ENCODE measurements at places on chromosomes 7 and 10. TPM values are rescaled to one million over a fixed set of nuclear protein-coding genes. Genes with fewer than 3 reads are reported as not detected.

The EFCAB10 gene
- not detected for total RNA-seq

DNA sequence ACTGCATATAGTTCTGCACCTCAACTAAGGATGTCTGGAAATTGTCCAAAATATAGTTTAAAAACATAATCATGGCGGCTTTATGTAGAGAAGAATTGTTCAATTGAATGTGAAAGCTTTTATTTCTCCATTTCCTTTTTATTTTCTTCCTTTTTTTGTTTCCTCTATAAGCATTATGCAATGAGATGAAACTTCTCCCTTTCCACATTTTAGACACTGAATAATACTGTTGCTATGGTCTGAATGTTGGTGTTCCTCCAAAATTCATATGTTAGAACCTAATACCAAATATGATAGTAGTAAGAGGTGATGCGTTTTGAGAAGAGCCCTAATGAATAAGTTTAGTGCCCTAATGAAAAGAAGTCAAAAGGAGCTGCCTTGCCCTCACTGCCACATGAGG is 175.0 kb downstream of the RNLS start:
- DNase-seq, result no peak

DNA sequence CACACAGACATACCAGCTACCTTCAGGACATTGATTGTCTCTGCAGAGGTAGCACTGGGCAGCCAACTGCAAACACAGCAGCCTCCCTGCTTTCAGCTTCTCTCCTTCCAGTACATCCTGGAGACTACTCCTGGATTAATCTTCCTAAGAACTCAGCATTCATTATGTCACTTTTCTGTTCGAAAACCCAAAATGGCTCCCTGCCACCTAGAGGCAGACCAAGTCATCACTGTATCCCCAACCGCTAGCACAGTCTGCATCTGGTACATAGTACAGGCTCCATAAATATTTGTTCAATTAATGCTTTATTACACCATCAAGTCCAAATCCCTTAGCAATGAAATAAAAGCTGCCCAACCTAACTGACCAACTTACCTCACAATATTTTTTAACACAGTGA is 5.0 kb upstream of the SEC31B start:
- DNase-seq, result no peak

The CEP55 gene
- total RNA-seq, result 0.16 TPM

The SHTN1 gene
- 21.1 TPM for total RNA-seq

DNA sequence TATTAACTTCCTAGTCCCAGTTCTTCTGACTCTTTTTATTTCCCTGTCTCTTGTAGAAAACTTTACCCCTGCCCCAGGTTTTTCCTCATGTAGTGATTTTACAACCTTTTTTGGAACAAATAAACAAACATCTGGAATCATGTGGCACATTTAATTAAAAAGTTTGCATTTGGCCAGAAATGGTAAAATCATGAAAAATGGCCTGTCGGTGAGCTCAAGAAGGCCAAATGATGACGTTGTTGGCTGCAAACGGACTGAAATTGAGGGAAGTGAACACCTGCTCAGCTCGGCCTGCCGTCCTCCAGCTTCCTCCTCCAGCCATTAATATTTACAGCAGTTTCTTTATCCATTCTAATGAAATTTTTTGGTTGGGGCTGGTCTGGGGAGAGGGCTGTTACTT is 902.8 kb downstream of the LRMDA start:
- DNase-seq, result no peak

GRCh38 chr7:116786791-116787443 is 75.5 kb upstream of the CAPZA2 start:
- DNase-seq, result no peak

The MOGAT3 gene
- not detected for total RNA-seq

DNA sequence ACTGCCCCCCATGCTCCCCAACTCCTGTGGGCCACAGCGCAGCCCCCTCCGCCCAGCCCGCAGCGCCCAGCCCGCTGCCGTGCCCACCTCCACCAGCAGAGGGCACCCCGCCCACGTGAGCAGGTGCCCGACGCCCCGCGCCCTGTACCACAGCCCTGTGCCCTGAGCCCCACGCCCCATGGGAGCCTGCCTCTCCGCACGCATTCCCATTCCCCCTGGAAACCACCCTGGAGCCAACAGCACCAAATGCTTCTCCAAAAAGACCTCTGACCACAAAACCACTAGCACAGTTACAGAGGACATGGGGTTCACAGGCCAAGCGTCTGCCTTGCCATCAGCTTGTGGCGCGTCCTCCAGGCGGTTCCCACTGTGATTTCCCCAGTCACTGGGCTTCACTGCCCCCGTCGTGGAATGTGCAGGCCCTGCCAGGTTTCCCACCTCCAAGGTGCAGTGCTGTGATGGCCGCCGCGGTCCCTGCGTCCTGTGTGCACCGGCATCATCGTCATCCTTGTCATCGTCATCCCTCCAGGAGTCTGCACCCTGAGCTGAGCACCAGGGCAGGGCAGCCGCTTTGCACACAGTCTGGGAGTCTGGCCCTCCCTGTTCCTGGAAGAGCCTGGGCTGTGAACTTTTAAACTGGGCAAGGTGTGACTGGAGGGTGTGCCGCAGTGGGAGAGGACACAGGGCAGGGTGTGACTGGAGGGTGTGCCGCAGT is 61.7 kb downstream of the PWWP2B start:
- DNase-seq, result no peak

- DNase-seq, result no peak
Measured at GRCh38 chr7:69941077-69941651, 342.9 kb downstream of the AUTS2 start.

The COBL gene
- 9.2 TPM for total RNA-seq

DNA sequence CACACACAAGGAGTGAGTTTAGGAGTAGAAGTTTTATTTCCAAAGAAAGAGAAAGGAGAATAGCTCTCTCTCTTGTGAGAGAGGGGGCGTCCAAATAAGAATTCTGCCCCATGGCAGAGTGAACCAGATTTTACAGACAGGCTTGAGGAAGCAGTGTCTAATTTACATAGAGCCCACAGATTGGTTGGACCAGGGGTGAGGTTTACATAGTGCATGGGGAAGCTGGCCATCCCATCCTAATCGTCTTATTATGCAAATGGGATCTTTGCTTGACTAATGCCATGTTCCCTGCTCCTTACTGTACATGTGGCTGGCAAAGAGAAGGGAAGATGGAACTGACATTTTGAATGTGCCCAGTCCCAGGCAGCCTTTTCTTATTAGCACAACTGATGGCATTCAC is 60.0 kb upstream of the ACSM6 start:
- no peak for DNase-seq

DNA sequence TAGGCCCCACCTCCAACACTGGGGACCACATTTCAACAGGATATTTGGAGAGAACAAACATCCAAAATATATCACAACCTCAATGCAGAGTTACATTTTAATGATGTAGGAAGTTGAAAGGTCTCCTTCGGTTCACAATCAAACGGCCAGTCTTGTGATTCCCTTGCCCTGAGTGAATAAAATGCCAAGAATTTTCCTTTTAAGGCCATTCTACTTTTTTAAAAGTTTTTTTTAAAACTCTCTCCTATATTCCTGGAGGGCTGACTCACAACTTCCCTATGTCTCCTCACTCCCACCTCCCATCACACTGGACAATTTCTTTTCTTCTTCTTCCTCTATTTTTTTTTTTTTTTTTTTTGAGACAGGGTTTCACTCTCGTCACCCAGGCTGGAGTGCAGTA is 693.6 kb upstream of the AUTS2 start:
- DNase-seq, result no peak

GRCh38 chr10:29356931-29357330 is 68.1 kb downstream of the LYZL1 start:
- DNase-seq, result no peak

DNA sequence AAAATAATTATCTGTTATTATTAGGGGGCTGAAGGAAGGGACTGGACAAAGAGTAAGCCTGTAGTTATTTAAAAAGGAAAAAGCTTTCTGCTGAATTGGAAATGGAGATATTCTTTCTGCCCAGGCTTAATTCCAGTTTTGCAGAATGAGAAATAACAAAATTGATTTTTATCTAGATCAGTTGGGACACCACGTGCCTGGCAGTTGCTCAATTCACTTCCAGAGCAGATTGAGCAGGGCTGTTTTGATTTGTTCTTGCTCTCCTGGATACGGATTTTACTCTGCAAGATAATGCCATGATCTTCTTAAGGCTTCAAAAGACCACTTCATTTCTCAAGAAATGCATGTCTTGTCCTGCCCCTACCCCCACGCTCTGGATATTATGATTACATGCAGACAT is 524.3 kb downstream of the TCERG1L start:
- DNase-seq, result no peak

- no peak for DNase-seq
Measured at GRCh38 chr7:30159698-30160143, 24.9 kb downstream of the MTURN start.

GRCh38 chr7:115475206-115475605 is 553.3 kb downstream of the MDFIC start:
- no peak for DNase-seq

GRCh38 chr10:100348389-100348927 is 1.4 kb downstream of the SCD start:
- no peak for DNase-seq

DNA sequence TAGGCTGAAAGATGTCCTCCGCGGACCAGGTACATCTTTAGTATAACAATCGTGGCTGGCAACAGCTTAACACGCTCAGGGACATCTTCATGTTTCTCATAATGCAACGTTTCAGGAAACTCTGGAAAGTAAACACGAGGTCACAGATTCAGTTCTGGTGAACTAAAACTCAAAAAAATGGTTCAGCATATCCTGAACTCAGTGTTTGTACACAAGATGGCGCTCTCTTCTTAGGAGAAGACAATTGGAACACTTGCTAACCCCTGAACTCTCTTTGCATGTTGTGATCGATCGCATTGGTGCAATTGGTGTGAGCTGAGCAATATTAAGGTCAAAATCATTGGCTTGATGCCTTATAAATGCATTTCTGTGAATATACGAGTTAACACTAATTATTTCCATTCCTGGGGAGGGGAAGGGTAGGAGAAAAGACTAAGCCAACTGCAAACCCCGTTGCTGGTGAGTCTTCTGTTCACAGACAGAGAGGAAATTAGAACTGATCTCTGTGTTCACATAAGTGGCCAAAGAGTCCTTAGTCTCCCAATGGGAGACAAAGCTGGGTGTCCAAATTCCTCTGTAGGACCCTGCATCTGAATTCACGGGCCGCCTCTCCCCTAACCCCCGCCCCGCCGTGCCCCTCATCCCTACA is 52.6 kb upstream of the FAM180A start:
- DNase-seq, result no peak

- DNase-seq, result no peak
Measured at GRCh38 chr10:69241575-69241974, 21.4 kb downstream of the HKDC1 start.

DNA sequence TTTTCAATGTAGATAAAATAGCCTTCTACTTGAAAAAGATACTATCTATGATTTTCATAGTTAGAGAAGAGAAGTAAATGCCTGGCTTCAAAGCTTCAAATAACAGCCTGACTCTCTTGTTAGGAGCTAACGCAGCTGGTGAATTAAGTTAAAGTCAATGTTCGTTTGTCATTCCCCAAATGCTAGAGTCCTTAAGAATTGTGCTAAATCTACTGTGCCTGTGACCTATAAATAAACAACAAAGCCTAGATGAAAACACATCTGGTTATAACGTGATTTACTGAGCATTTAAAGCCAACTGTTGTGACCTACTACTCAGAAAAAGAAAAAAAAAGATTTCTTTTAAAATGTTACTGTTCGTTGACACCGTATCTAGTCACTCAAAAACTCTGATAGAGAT is 134.7 kb downstream of the POLR1F start:
- DNase-seq, result no peak

- no peak for DNase-seq
Measured at GRCh38 chr10:97771913-97772823, at the start of gene SFRP5. Gene SFRP5 (minus strand): TSS chr10:97771999. CDS start chr10:97771833, 166 bp downstream.

GRCh38 chr7:81503771-81504170 is 266.1 kb downstream of the HGF start:
- DNase-seq, result no peak

DNA sequence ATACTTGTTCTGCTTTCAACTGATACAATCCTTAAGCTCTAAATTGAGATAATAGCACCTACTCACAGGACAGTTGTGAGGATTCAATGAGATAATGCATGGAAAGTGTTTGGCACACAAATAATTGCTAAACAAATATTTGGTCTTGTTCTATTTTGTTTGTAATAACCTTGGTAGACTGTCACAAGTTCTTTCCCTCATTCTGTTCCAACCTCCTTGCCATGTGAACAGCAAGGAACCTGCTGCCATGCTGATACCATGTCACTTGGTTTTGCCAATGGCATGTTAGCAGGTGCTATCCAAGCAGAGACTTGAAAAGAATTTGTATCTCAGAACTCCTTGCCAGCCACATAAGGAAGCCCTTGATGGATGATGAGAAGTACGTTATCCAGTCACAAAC is 24.8 kb upstream of the TECTB start:
- no peak for DNase-seq

The SMO gene
- 6.9 TPM for total RNA-seq

DNA sequence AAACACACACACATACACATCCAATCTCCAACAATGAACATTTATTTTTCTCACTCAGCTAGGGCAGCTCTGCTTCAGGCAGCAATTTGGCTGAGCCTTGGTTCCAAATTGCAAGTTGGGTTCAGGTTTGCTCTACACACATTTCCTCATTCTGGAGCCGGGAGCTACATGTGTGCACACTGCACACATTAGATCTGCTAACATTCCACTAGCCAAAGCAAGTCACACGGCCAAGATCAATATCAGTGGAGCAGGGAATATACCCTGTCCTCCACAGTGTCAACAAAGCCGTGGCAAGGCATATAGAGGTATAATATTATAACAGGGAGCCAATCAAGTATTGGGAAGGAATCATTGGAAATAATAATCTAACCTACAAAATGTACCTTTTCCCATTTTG is 57.5 kb upstream of the PPP1R3C start:
- no peak for DNase-seq

DNA sequence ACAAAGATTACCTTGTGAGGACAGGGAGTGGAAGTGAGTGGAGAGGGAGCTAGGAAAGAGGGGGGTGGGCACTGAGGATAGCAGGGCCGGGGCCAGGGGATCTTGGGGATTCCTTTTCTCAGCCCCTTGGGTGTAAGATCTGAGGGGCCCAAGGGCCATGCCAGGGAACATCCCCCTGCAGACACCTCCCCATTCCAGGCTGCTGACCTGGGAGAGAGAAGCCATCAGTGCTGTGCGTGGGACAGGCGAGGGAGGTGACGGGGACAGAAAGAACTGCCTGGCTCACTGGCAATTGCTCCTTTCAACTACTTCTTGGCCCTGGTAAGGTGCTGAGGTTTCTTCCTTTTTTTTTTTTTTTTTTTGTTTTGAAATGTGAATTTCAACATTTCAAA is 12.0 kb upstream of the BTBD16 start:
- peak; percentile 41 for DNase-seq

DNA sequence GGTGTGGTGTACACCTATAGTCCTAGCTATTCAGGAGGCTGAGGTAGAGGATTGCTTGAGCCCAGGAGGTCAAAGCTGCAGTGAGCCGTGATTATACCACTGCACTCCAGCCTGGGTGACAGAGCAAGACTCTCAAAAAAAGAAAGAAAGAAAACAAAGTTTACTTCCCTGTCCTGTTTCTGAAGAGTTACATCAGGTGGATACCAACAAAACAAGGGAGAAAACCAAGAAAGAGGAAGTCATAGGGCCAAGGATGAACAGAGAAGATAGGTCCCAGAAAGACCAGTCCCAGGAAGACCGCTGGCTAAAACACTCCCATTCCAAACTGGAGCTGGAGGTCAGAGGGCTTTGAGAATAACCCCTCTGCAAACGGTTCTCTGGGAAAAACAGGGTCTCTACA is 13.5 kb downstream of the MACROH2A2 start:
- DNase-seq, result no peak

Measured in mesenteric fat pad (tissue), 1 donor.